Thoracic aorta endothelial cell (primary cell): ENCODE measurements at places on chromosomes 4 and X. TPM values are rescaled to one million over a fixed set of nuclear protein-coding genes. Genes with fewer than 3 reads are reported as not detected.

Gene OPRPN
- total RNA-seq, result not detected in 2 replicates

Gene COX7B2
- not detected in 2 replicates for total RNA-seq

Gene VEGFD
- 0.53 and 0.65 TPM in 2 replicates for total RNA-seq

Gene ARHGEF38
- total RNA-seq, result not detected in 2 replicates

Gene RPS6KA6
- total RNA-seq, result 0.40 and 2.6 TPM in 2 replicates

Gene VSIG4
- not detected in 2 replicates for total RNA-seq

Gene EVC2
- 9.4 and 11.5 TPM in 2 replicates for total RNA-seq

Gene RASSF6
- under 0.01 TPM in 1 of 2 replicates, not detected in the other for total RNA-seq

Gene CSAG2
- not detected in 2 replicates for total RNA-seq

Gene MCF2
- 0.07 TPM in 1 of 2 replicates, not detected in the other for total RNA-seq

Gene PORCN
- 6.1 and 8.5 TPM in 2 replicates for total RNA-seq

Gene HS3ST1
- total RNA-seq, result 2.9 and 4.9 TPM in 2 replicates

Gene MXD4
- total RNA-seq, result 52.3 and 53.9 TPM in 2 replicates

Gene HS6ST2
- total RNA-seq, result 0.43 TPM in 1 of 2 replicates, not detected in the other

Gene SATL1
- not detected in 2 replicates for total RNA-seq
